Esophagus squamous epithelium (tissue), 5 donors: ENCODE measurements at places on chromosomes 6 and 20. TPM values are rescaled to one million over a fixed set of nuclear protein-coding genes. Genes with fewer than 3 reads are reported as not detected.

The SPATA2 gene
- 3.3 TPM for total RNA-seq

The RIOK1 gene
- total RNA-seq: 18.8 TPM

GRCh38 chr6:43061861-43062260 is 2.4 kb downstream of the KLC4 start:
- DNase-seq: no peak
- no peak overlapping the region for H3K4me3 ChIP-seq
- H3K4me1 ChIP-seq: peaks cover 19% of the 10 kb centered on the region
- no peaks in the 10 kb centered on the region for H3K27me3 ChIP-seq

- H3K4me1 ChIP-seq: no peaks in the 10 kb centered on the region
- no peak for DNase-seq
- no peaks in the 10 kb centered on the region for H3K36me3 ChIP-seq
- H3K27ac ChIP-seq: no peak overlapping the region
These were observed 133.9 kb downstream of the JPH2 start for GRCh38 chr20:44053046-44053445.

DNA sequence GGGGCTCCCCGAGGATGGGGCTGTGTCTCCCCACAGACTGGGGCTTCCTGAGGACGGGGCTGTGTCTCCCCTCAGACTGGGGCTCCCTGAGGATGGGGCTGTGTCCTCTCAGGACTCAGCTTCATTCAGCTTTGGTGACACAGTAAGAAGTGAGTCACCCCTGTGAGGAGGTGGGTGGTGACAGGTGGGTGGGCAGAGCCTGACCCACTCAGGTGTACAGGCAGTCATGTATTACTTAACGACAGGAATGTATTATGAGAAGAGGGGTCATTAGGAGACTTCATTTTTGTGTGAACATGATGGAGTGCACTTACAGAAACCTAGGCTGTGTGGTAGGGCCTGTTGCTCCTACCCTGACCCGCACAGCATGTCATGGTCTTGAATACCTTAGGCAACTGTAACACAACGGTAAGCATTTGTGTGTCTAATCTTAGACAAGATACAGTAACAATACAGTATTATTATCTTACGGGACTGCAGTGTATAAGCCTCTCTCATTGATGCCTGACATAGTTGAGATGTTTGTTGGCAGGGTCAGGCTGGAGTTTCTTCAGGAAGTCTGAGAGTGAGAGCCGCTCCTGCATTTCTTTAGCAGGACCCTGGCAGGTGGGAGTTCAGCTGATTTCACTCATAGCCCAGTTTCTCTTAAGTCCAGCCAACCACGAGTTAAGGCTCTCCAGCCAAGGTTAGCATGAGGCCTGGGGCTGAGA is 10.9 kb upstream of the PGC start:
- no peaks in the 10 kb centered on the region for H3K36me3 ChIP-seq
- H3K4me1 ChIP-seq: no peaks in the 10 kb centered on the region
- no peak overlapping the region for H3K27ac ChIP-seq
